ENCODE measurements at places on chromosomes 6 and 20. TPM values are rescaled to one million over a fixed set of nuclear protein-coding genes. Genes with fewer than 3 reads are reported as not detected.

GRCh38 chr6:151240791-151241642 is 1.2 kb downstream of the AKAP12 start:
- H3K27me3 ChIP-seq = peaks cover 56% of the 10 kb centered on the region
- no peaks in the 10 kb centered on the region for H3K36me3 ChIP-seq
- DNase-seq = peak; percentile 9
- peak overlapping the region; percentile 58 for H3K4me3 ChIP-seq

GRCh38 chr20:62942456-62942855 is 4.5 kb downstream of the GID8 start:
- H3K27me3 ChIP-seq = no peaks in the 10 kb centered on the region
- H3K4me3 ChIP-seq = no peak overlapping the region
- peaks cover 54% of the 10 kb centered on the region for H3K36me3 ChIP-seq
- H3K27ac ChIP-seq = no peak overlapping the region
- DNase-seq = no peak

GRCh38 chr6:113696960-113697359 is 160.2 kb upstream of the MARCKS start:
- H3K36me3 ChIP-seq = no peaks in the 10 kb centered on the region
- H3K4me3 ChIP-seq = no peak overlapping the region
- no peaks in the 10 kb centered on the region for H3K4me1 ChIP-seq
- DNase-seq = no peak
- no peak overlapping the region for H3K27ac ChIP-seq
- H3K27me3 ChIP-seq = peaks cover 1% of the 10 kb centered on the region

Gene IRF4
- total RNA-seq = 439 TPM

Gene RIPOR3
- not detected for total RNA-seq
